ENCODE measurements at places on chromosomes 7 and 10.
A peak's percentile ranks its signal among the peaks of the same experiment; 100 is the strongest.

DNA sequence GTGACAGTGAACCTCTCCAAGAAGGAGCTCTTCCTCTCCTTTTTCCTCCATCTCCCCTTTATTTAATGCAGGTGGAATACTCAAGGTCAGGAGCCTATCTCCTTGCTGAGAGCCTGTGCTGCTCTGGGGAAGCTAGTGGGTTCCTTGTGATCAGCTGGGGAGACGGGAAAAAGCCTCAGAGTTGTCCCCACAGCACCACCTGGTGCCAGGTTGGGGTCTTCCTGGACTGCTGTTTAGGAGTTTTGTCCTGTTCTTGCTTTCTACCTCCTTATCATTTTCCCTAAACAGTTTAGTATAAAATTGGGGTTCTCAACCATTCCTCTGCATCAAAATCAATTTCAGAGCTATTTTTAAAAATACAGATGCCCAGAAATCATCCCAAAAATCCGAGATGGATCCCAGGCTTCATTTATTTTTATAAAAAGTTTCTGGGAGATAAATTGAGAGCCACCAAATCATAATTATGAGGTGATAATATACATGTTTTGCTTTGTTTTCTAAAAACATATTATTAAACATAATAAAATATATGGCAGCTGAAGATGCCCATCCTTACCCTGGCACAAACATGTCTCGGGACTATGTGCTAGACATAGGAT, 44.3 kb downstream of the MACC1 start:
- peak; percentile 80 for DNase-seq

GRCh38 chr7:98917331-98917730, 39.0 kb downstream of the TRRAP start:
- no peak for DNase-seq

- DNase-seq, result no peak
Measured at GRCh38 chr10:60917331-60918280, 26.4 kb downstream of the RHOBTB1 start.

DNA sequence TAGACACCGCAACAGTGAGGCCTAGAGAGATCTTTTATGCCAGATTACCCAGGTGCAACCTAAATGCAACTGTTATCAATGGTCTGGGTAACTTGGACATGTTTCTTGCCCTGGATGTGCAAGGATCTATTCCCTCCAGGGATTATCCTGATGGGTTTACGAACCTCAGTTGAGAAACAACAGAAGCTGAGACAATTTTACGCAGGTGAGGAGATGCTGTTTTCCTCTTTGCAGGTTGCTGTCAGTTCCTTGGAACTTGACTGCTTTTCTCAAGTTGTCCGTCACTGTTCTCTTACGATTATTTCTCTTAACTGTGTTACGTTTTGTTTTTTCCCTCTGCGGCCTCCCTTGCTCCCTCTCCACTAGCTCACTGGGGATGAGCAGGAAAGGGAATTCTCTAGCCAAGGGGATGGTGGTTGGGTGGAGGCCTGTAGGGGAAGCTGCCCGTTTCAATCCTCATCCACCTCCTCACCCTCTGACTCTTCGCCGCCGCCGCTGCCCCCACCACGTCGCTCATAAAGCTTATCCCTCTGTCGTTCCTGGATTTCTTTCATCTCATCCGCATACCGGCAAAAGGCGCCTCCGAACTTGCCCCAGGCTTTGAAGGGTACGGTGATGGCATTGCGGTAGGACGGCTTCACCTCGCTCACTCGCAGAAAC, 1.2 kb downstream of the PURB start:
- no peak for DNase-seq

GRCh38 chr7:12721286-12721830, 33.9 kb downstream of the ARL4A start:
- no peak for DNase-seq

- no peak for DNase-seq
Measured at GRCh38 chr10:30804478-30805055, 175.0 kb upstream of the LYZL2 start.

DNA sequence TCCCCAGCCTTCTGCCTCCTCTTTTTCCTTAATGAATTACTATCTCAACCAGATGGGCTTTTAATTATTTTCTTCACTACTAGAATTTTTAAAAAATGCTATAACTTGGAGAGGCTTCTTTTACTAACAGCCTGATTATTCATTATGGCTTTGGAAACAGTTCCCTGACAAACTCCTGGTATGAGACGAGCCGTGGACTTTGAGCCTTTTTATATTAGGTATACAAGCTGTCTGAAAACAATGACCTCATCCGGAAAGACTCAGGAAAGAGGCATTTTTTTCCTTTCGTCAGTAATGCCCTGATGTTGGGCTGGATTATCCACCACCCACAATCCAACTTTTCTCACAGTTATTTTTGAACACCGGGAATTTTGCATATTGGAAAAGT, 26.7 kb upstream of the ABLIM1 start:
- DNase-seq, result no peak

- no peak for DNase-seq
Measured at GRCh38 chr10:132503581-132504421, 33.8 kb upstream of the INPP5A start.

DNA sequence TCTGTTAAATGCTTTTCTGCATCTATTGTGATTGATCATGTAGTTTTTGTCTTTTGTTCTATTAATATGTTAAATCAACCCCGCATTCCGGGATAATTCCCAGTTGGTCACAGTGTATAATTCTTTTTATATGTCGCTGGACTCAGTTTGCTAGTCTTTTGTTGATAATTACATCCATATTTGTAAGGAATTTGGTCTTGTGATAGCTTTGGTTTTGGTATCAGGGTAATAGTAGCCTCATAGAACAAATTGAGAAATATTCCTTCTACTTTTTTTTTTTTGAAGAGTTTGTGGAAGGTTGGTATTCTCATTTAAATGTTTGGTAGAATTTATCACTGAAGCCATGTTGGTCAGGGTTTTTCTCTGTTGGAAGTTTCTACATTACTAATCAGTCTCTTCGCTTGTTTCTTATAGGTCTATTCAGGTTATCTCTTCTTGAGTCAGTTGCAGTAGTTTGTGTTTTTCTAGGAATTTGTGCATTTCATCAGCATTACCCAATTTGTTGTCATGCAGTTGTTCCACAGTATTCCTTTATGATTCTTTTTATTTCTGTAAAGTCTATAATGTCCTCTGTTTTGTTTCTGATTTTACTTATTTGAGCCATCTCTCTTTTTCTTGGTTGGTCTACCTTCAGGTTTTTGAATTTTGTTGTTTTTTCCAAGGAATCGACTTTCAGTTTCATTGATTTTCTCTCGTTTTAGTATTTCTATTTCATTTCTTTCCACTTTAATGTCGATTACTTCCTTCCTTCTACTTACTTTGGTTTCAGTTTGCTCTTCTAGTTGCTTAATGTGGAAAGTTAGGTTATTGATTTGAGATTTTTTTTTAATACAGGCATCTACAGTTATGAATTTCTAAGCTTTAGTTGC, 64.6 kb upstream of the GJD4 start:
- DNase-seq, result no peak

GRCh38 chr10:59991661-59992060, 85.3 kb upstream of the CCDC6 start:
- no peak for DNase-seq

DNA sequence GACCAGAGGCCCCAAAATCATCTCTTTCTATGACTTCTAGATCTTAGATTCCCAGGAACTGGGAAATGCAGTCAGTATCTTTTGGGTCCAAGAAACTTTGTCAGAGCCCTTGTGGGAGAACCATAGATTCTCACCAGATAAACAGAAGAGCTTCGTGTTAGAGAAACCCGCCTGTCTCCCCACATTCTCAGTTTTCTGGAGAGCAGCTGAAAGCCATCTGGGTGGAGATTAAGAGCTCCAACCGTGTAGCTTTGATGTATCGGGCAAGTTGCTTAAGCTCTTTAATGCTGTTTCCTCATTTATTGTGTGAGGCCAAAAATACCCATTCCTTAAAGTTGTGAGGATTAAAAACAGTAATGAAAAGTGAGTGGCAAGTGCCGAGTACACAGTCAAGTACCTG, 107.6 kb downstream of the WDR37 start:
- DNase-seq, result no peak

DNA sequence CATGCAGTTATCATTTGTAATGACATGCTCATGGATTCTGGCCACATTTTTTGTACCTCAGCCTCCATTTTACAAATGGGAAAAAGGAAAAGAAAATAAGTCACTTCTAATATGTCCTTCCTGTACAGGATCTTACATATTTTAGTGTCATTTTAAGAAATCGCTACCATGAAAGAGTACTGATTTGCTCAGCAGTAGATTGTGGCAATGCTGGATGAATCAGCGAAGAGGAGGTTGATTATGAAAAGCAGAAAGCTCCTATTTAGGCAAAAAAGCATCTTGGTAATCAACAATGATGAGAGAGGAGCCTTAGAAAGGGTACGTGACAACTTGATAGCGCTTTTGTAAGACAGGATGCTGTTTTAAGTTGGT, 522.9 kb downstream of the PARD3 start:
- no peak for DNase-seq

- DNase-seq, result no peak
Measured at GRCh38 chr7:35518767-35519166, 176.2 kb downstream of the HERPUD2 start.

GRCh38 chr10:90968328-90969081, 47.6 kb upstream of the ANKRD1 start:
- no peak for DNase-seq

- no peak for DNase-seq
Measured at GRCh38 chr7:2737771-2738540, 50.0 kb downstream of the AMZ1 start.

- DNase-seq, result no peak
Measured at GRCh38 chr7:85111761-85112160, 75.1 kb downstream of the SEMA3D start.

- DNase-seq, result no peak
Measured at GRCh38 chr10:71399946-71400345, 3.2 kb downstream of the CDH23 start.

GRCh38 chr7:74115326-74115725, 31.7 kb downstream of the LIMK1 start:
- DNase-seq, result no peak

Data from SHP77 (cell line).